ENCODE measurements at places on chromosomes 1 and 21.
A peak's percentile ranks its signal among the peaks of the same experiment; 100 is the strongest.

- no peak for DNase-seq
Measured at GRCh38 chr1:66276218-66276617, 257.7 kb upstream of the SGIP1 start.

DNA sequence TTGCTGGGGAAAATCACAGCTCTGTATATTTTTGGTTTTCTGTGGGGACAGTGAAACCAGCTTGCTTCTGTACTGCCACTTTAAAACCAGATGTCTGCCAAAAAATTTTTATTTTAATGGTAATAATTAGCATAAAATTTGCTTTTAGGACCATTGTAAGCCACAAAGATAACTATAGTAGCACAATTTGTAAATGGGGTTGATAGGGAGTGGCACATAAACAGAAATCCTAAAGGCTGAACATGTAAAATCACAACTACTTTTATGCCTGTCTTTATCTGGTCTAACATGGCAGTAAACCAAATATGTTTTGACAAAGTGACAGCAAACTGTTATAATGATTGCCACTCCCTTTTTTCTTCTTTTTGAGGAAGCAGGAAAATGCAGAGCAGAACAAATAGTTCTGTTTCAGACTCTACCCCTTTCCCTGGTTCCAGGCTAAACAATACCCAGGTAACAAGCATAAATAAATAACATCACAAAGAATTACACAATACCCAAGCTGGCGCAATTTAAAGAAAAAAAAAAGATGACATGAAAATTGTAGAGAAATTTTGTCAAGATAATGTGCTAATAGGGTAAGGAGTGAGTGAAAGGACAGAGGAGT is 24.0 kb upstream of the CCDC181 start:
- DNase-seq = no peak

GRCh38 chr1:95201905-95202304 is 32.1 kb upstream of the RWDD3 start:
- no peak for DNase-seq

DNA sequence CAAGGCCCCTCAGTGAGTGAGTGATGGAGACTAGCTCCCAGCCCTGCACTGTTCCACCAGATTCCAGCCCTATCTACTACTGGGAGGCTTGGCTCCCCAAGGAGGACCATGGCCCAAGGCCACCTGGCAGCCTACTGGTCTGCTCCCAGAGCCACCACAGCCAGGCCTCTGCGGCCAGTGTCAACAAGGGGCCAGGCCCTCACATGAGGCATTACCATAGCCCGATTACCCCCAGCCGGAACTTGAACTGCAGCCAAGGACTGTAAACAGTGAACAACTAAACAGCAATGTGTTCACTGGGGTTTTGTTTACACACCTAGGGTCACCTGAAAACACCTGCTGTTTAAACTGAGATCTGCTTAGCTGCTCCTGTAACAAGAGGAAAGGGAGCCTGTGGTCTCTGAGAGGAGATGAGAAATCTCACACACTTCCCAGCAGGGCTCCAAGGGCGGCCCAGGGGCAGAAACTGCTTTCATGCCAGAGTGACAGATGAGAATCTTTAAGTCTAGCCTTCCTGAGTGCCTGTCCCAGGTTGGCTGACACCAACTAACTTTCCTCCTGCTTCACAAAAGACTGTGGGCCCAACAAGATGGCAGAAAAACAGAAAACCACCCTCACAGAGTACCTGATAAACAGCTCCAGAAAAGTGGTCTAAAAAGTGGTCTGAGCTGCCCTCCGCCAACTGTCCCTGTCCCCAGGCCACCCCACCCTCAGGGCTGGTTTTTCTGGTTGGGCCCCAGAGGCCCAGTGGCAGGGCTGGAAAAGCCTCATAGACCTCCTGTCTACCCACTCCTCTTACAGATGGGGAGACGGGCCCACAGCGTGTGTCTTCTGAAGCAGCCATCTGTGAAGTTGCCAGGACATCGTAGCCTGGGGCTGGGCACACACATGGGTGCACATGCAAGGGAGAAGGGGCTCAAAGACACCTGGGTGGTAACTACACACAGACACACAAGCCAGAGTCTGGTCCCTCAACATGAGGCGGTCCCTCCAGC is 28.8 kb downstream of the MEF2D start:
- DNase-seq = no peak

GRCh38 chr1:22665752-22666151 is 12.7 kb downstream of the C1QB start:
- DNase-seq = peak; percentile 35

DNA sequence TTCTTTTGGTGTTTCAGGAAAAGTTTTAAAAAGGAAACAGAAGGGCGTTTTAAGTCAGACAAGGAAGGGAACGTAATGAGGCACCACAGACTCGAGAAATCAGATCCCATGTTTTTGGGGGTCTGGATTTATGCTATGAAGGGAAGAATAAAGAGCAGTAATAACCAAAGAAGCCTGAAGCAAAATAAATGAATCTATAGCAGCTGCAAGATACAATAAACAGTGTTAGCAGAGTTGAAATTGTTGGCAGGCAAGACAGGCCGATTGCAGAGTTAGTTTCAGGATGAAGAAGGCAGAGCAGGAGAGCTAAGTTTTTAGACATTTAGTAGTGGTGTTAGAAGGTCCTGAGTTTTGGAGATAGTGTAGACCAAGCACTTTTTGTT is 425 bp downstream of the DDR2 start:
- DNase-seq = no peak

DNA sequence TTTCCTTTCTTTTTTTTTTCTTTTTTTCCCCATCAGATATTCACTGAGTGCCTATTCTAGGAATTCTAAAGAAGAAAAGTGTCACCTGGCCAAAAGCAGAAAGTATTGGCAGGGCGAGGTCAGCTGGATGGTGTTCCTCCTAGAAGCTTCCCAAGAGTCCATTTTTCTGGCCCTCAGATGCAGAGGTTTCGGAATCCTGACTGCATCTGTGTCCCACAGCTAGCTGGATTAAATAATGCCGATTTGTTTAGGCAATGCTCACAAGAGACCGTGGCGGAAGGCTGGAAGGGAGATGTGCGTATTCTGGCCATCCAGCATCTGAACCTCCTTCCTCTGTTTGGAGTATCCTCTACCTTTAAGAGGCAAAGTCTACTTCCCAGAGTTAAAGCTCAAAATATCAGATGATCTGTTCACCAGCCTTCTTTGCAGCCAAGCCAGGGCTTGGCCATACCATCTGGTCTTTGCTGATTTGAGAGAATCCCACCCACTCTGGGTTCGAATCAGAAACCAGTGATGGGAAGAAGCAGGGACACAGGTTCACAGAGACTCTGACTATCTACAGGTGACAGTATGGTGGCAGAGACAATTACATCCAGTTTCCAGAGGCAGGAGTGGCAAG is 5.4 kb upstream of the TENT5C start:
- no peak for DNase-seq

DNA sequence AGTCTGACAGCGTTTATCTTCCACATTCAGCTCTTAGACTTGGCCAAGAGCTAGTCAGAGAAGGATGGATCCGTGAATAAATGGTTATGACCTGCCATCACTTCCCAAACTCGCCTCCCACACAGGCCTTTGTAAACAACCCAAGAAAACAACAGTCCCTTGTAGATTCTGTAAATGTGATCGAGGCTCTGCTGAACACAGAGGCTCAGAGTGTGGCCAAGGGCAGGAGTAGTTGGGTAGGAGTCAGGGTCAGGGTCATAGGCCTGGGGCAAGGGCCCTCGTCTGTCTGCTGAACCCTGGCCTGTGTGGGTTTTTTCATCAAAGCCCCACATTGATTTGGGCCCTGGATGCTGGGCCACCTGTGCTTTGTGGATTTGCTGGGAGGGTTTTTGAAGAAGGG is 32.7 kb downstream of the NCMAP start:
- no peak for DNase-seq

DNA sequence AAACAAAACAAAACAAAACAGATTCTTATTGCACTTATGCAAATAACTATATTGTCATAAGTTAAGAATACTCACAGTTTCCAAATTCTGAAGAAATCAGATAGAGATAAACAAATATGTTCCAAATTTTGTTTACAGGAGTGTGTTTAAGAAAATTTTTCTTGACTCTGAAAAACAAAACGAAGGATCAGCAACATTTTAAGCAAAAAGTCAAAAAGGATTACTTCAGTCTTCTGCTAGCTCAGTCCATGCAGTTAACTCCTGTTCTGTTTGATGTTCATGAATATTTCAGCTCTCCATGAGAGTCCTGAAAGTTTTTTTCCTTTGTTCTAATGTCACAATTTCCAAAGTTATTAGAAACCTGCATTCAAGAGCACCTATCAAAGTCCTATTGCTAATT is 33.2 kb upstream of the KLF18 start:
- no peak for DNase-seq

- peak; percentile 27 for DNase-seq
Measured at GRCh38 chr1:163035446-163036249, 33.5 kb upstream of the RGS4 start.

GRCh38 chr1:158043232-158043631 is 49.8 kb downstream of the KIRREL1 start:
- no peak for DNase-seq

DNA sequence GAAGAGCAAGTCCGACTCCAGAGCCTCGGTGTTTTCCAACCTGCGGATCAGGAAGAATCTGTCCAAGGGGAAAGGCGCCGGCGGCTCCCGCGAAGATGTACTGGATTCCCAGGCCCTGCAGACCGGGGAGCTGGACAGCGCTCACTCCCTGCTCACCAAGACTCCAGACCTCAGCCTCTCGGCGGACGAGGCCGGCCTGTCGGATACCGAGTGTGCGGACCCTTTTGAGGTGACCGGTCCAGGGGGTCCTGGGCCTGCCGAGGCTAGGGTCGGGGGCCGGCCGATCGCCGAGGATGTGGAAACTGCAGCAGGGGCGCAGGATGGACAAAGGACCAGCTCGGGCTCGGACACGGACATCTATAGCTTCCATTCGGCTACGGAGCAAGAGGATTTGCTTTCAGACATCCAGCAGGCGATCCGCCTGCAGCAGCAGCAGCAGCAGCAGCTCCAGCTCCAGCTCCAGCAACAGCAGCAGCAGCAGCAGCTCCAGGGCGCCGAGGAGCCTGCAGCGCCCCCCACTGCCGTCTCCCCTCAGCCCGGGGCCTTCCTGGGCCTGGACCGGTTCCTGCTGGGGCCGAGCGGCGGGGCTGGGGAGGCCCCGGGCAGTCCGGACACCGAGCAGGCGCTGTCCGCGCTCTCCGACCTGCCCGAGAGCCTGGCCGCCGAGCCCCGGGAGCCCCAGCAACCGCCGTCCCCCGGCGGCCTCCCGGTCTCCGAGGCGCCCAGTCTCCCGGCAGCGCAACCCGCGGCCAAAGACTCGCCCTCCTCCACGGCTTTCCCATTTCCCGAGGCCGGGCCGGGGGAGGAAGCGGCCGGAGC is 827 bp downstream of the FMN2 start:
- DNase-seq = no peak

DNA sequence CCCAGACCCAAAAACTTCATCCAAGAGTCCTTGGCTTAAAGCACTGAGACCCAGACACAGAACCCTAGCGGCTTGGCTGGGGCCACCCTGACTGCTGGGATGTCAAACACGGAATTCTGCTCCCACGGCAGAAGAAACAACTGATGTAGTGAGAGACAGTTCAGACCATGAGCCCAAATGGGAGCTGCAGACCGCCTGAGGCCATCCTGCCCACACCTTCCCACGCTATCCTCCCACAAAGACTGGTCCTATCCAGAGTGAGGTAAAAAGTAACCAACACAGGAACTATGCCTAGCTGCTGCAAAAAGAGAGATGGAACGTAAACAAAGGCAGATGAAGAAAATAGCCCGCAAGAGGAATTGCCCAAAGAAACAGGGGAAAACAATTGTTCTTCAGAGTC is 203.3 kb downstream of the PTPRU start:
- no peak for DNase-seq

- DNase-seq = no peak
Measured at GRCh38 chr1:203726417-203726867, 38.5 kb upstream of the LAX1 start.

- peak; percentile 87 for DNase-seq
Measured at GRCh38 chr21:42145569-42146272, 73.2 kb upstream of the ABCG1 start.

DNA sequence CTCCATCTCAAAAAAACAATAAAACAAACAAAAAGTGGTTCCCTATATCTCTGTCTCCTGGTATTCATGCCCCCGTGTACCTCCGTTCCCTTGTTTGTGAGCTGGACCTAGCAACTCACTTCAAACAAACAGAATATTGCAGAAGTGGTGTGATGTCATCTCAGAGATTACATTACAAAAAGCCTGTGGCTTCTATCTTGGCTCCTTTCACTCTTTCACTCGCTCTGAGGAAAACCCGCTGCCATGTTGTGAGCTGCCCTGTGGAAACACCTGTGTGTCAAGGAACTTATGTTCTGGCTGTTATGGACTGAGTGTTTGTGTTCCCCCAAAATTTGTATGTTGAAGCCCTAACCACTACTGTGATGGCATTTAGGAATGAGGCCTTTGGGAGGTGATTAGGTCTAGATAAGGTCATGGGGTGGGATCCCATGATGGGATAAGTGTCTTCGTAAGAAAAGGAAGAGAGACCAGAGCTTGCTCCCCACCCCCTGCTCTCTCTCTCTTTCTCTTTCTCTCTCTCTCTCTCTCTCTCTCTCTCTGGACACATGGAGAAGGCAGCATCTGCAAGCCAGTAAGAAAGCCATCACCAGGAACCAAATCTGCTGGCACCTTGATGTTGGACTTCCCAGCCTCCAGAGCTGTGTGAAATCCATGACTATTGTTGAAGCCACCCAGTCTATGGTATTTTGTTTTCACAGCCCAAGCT is 7.4 kb upstream of the HYI start:
- no peak for DNase-seq

DNA sequence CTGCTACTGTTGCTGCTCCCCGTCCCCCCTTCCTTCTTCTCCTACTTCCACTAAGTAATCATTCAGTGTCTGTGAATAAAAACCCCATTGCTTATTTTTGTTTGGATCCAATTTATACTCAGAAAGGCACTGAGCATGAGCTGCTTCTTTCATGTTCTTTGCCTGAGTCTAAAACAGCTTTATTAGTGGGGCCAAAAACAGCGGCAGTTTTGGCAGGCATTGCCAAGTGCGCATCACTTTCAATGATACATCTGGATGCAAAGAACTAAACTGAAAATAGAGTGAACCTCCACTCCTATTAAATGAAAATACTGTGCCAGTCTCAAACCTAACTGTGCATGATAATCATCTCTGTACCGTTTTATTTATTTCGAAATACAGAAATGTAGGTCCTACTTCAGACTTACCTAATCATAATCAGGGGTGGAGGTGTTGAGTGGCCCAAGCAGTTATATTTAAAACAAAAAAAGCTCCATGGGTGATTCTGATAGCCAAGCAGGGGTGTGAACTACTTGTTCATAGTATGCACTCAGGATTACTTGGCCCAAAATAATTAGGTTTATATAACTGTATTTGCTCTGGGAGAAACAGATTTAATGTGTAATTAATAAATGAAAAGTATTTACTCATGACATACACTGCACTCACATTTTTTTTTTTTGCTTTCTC is 48.4 kb downstream of the NEK7 start:
- DNase-seq = no peak

GRCh38 chr1:234961456-234962339 is 166.9 kb downstream of the TOMM20 start:
- peak; percentile 23 for DNase-seq

- DNase-seq = no peak
Measured at GRCh38 chr1:230429067-230429735, 3.1 kb upstream of the PGBD5 start.

- DNase-seq = no peak
Measured at GRCh38 chr21:41845310-41846032, 33.7 kb downstream of the PRDM15 start.

GRCh38 chr1:71919811-71920509 is 362.4 kb downstream of the NEGR1 start:
- no peak for DNase-seq

Data from H54 (cell line).